HFFc6 (cell line): ENCODE measurements at places on chromosomes 4 and X. TPM values are rescaled to one million over a fixed set of nuclear protein-coding genes. Genes with fewer than 3 reads are reported as not detected.

The RAB9B gene
- total RNA-seq = 0.14 and 0.23 TPM in 2 replicates

GRCh38 chr4:84291969-84292368 is 207.1 kb downstream of the NKX6-1 start:
- DNase-seq = no peak

- no peak for DNase-seq
Observed at GRCh38 chrX:150483356-150483985, 85.0 kb upstream of the MTM1 start.

DNA sequence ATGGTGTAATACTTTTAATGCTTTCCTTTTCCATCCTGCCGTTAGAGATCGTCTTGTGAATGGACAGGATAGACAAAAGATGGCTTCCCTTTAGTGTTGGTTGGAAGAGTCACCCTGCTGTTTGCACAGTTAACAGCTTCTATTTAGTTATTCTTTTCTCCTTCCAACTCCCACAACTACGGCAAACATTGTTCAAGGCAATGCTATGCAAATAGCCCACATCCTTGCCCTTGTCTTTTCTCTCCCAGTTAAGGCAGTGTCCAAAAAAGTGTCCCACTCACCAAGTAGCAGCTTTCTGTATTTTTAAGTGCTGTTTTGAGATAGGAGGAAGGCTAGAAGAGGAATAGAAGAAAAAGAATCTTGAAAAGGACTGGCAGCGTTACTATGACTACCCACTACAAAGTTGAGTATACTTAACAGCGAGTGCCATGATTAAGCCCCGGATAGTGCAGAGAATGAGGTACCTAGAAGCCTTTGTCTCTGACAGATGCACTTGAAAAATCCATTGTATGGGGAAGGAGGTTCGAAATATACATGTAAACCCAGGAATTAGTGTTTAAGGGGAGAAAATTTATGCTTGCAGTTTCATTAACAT is 12.1 kb upstream of the RUFY3 start:
- no peak for DNase-seq

- no peak for DNase-seq
Observed at GRCh38 chrX:85815203-85815751, 232.1 kb downstream of the CHM start.
